ENCODE measurements at places on chromosomes 5 and 9. TPM values are rescaled to one million over a fixed set of nuclear protein-coding genes. Genes with fewer than 3 reads are reported as not detected.
A peak's percentile ranks its signal among the peaks of the same experiment; 100 is the strongest.

Gene CDX1
- not detected for total RNA-seq

DNA sequence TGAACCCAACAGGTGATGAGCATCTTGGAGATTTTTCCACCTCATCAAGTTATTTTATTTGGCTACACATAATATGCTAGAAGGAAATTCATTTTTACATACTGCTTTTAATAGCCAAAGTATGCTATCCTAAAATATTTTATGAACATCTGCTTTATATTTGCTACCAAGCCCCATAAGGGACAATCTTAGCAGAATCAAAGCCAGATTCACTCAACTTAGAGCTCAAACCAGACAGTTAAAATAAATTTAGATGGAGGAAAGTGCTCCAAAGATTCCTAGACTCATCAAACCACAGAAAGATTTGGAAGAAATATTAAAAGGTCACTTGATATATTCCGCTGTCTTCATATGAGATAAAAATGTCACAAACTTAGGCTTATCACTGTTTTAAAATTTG, 637.1 kb upstream of the CCNG1 start:
- no peak overlapping the region for H3K27ac ChIP-seq
- DNase-seq: no peak
- H3K36me3 ChIP-seq: no peaks in the 10 kb centered on the region
- H3K27me3 ChIP-seq: no peaks in the 10 kb centered on the region

GRCh38 chr5:145446412-145446811, 388.7 kb downstream of the PRELID2 start:
- H3K4me3 ChIP-seq: no peak overlapping the region
- no peaks in the 10 kb centered on the region for H3K4me1 ChIP-seq
- no peak overlapping the region for H3K27ac ChIP-seq

- no peak overlapping the region for H3K27ac ChIP-seq
- H3K4me1 ChIP-seq: peaks cover 25% of the 10 kb centered on the region
- H3K4me3 ChIP-seq: no peak overlapping the region
- H3K27me3 ChIP-seq: peaks cover 2% of the 10 kb centered on the region
Measured at GRCh38 chr5:68345171-68345570, 129.6 kb downstream of the PIK3R1 start.

Gene TSSK1B
- not detected for total RNA-seq

Gene PNPLA7
- 4.4 TPM for total RNA-seq

DNA sequence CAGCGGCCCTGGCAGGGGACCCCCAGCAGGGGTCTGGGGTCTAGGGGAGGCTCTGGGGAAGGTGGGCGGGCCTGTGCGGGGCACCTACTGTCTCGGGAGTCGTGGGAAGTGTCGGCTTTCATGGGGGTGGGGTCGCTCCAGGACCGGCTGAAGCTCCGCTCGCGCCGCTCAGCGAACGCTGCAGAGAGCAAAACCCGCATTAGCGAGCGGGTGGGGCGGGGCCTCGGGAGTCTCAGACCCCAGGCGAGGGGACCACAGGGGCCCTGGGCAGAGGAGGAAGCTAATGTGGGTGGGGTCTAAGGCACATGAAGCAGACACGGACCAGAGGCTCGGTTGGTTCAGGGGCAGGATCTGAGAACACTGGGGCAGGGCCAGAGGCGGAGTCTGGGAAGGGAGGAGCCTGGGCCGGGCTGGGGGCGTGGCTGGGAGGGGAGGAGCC, 5.5 kb downstream of the NSMF start:
- DNase-seq: peak; percentile 74
- H3K4me1 ChIP-seq: peaks cover 43% of the 10 kb centered on the region
- H3K27ac ChIP-seq: peak overlapping the region; percentile 69
- peak overlapping the region; percentile 41 for H3K4me3 ChIP-seq
- no peaks in the 10 kb centered on the region for H3K27me3 ChIP-seq

Gene NUTM2G
- total RNA-seq: not detected

- H3K27ac ChIP-seq: no peak overlapping the region
- no peak overlapping the region for H3K4me3 ChIP-seq
- H3K4me1 ChIP-seq: no peaks in the 10 kb centered on the region
- DNase-seq: no peak
- no peaks in the 10 kb centered on the region for H3K36me3 ChIP-seq
Measured at GRCh38 chr5:117195076-117195475, 620.5 kb upstream of the SEMA6A start.

DNA sequence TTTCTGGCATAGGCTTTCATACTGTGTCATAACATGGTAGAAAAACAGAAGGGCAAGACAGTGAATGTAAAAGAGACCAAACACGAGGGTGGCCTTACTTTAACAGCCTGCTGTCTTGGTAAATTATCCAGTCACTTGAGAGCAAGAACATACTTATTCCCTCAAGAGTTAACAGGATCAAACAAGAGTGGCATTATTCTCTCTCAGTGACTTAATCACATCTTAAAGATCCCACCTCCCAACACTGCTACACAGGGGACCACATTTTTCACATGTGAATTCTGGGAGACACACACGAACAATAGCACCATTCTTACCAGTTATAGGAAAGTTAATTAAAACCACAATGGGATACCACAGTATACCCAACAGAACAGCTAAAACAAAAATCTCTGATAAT, 898.0 kb upstream of the C9orf72 start:
- no peak for DNase-seq
- H3K27me3 ChIP-seq: no peaks in the 10 kb centered on the region
- no peaks in the 10 kb centered on the region for H3K36me3 ChIP-seq
- H3K4me3 ChIP-seq: no peak overlapping the region
- no peak overlapping the region for H3K27ac ChIP-seq
- H3K4me1 ChIP-seq: no peaks in the 10 kb centered on the region

GRCh38 chr5:131966551-131966950, 21.1 kb upstream of the MEIKIN start:
- no peaks in the 10 kb centered on the region for H3K4me1 ChIP-seq
- H3K4me3 ChIP-seq: no peak overlapping the region
- no peaks in the 10 kb centered on the region for H3K27me3 ChIP-seq
- no peak for DNase-seq
- H3K27ac ChIP-seq: no peak overlapping the region
- H3K36me3 ChIP-seq: peaks cover 29% of the 10 kb centered on the region

DNA sequence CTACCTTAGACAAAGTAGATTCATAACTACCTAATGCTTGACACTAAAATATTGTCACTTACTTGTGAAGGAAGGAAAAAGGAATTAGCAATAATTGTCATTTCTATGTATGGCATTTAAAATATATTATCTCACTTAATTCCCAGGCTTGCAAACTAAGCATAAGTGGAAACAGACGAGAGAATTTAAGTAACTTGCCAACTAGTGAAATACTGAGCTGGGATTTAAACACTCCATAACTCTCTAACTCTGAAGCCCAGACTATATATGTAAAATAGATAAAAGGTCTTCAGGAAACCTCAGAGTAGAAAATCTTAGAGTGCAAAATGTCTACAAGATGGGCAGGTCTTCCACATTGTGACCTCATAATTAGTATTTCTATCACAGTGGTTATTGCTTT, 257.8 kb downstream of the SAXO1 start:
- H3K27me3 ChIP-seq: peaks cover 8% of the 10 kb centered on the region
- no peak overlapping the region for H3K4me3 ChIP-seq
- H3K4me1 ChIP-seq: no peaks in the 10 kb centered on the region
- no peak for DNase-seq

DNA sequence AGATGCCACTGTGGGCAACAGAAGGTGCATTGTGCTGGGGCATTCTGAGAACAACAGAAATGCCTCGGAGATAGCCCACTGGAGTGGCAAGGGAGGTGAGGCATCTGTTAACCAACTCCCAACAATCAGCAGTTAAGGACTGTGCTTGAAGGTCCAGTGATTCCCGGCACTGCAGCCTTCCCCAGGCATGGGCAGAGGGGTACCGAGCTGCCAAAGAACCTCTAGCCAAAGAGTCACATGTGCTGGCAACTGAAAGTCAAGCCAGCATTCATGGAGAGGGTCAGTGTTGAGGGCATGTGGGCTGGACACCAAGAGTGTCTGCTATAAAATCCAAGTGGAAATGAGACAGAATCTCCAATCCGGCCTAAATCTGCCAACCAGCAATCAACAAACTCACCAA, 149.6 kb downstream of the ASTN2 start:
- H3K27me3 ChIP-seq: no peaks in the 10 kb centered on the region
- H3K36me3 ChIP-seq: no peaks in the 10 kb centered on the region
- no peaks in the 10 kb centered on the region for H3K4me1 ChIP-seq
- no peak for DNase-seq
- no peak overlapping the region for H3K4me3 ChIP-seq

- DNase-seq: no peak
- no peak overlapping the region for H3K4me3 ChIP-seq
- no peak overlapping the region for H3K27ac ChIP-seq
Measured at GRCh38 chr9:74277532-74277931, 219.6 kb upstream of the RORB start.

- H3K27ac ChIP-seq: no peak overlapping the region
- H3K27me3 ChIP-seq: no peaks in the 10 kb centered on the region
- no peaks in the 10 kb centered on the region for H3K4me1 ChIP-seq
- no peak for DNase-seq
- H3K36me3 ChIP-seq: peaks cover 13% of the 10 kb centered on the region
Measured at GRCh38 chr5:83107692-83108420, 30.5 kb downstream of the XRCC4 start.

DNA sequence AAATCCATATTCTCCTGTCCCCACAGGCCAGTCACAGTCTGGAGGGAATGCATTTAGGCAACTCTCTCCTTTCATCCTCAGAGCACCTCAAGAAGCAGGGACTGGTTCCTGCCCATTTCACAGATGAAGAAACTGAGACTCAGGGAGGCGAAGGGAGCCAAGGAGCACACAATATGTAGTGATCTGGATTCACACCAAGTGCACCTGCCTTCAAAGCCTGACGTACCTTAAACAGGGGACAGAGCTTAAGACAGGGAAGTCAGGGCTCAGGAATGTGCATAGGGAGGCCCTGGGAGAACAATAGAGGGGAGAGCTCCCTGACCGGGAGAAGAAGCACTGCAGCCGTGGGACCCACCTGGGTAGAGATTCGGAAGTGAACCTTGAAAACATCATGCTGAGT, 83.0 kb downstream of the GABBR2 start:
- H3K4me1 ChIP-seq: no peaks in the 10 kb centered on the region
- DNase-seq: no peak
- no peak overlapping the region for H3K27ac ChIP-seq
- H3K27me3 ChIP-seq: peaks cover 14% of the 10 kb centered on the region
- no peak overlapping the region for H3K4me3 ChIP-seq

GRCh38 chr9:126959336-126959735, 44.8 kb downstream of the RALGPS1 start:
- no peaks in the 10 kb centered on the region for H3K36me3 ChIP-seq
- H3K4me1 ChIP-seq: no peaks in the 10 kb centered on the region
- H3K27ac ChIP-seq: no peak overlapping the region

GRCh38 chr5:135857630-135858311, 23.3 kb downstream of the SLC25A48 start:
- no peak for DNase-seq
- H3K27me3 ChIP-seq: peaks cover 4% of the 10 kb centered on the region
- H3K36me3 ChIP-seq: no peaks in the 10 kb centered on the region
- H3K4me3 ChIP-seq: no peak overlapping the region
- no peak overlapping the region for H3K27ac ChIP-seq

Gene INSL4
- total RNA-seq: not detected

DNA sequence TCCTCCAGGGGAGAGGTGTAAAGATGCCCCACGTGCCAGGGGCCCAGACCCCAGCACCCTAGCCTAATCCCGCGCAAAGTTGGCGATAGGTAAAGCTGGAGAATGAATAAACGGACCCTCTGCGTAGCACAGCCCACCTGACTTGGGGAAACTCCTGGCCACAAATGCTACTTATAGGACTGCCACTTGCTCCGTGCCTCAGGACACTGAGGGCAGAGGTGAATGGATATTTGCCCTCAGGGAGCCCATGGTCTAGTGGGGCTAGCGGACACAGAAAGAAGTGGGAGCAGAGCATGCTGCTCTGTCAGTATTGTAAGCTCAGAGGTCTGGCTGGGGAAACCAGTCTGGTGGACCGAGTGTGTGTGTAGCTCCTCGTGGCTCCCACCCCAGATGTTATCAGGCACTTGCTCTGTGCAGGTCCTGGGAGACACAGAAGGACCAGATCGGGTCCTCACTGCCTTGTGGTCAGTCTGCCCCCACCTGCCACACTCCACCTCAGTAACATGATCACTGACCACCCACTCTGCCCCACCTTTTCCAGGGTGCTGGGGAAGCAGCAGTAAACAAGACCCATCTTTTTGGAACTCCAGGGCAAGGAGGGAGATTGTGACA, 841 bp downstream of the GRK6 start:
- peaks cover 59% of the 10 kb centered on the region for H3K4me1 ChIP-seq
- H3K36me3 ChIP-seq: peaks cover 55% of the 10 kb centered on the region
- no peaks in the 10 kb centered on the region for H3K27me3 ChIP-seq
- DNase-seq: no peak

DNA sequence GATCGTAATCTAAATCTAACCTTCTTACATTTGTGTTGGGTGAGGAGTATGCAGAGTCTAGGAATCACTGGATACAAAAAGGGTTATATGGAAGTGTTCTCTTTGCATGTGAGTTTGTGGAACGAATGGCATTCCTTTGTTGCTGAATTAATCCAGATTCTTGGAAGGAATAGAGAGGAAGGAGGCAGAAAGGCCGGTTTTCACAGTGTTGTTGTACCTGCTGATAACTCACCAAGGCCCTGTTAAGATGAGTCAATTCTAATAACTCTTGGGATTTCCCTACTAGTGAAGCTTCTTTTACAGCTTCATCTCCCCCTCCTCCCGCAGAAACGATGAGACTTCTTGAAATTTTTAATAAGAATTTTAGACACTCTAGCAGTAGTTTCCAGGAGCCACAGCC, 84.0 kb downstream of the ZSWIM6 start:
- no peaks in the 10 kb centered on the region for H3K27me3 ChIP-seq
- H3K27ac ChIP-seq: no peak overlapping the region
- no peak overlapping the region for H3K4me3 ChIP-seq

GRCh38 chr5:111551569-111552275, 39.4 kb upstream of the STARD4 start:
- no peak overlapping the region for H3K4me3 ChIP-seq
- peaks cover 17% of the 10 kb centered on the region for H3K4me1 ChIP-seq
- no peak overlapping the region for H3K27ac ChIP-seq
- no peak for DNase-seq

DNA sequence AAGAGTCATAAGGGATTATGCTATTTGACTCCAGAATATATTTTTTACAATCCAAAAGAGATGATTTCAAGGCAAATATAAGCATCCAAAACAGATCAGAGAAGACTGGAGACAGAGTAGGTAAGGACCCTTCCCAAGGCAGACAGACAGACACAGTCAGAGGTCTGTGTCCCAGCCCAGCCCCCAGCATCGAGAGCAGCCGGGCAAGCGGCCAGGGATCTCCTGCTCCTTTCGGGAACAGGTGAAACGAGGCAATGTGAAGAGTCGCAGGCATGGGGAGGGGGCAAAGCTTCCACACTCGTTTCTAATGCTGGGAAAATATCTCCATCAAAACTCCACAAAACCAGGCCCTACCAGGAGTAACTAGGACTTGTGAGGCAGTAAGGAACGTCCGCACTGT, 5.8 kb downstream of the PAEP start:
- H3K36me3 ChIP-seq: no peaks in the 10 kb centered on the region
- H3K4me3 ChIP-seq: no peak overlapping the region
- H3K27me3 ChIP-seq: peaks cover 8% of the 10 kb centered on the region

Gene FAM114A2
- 22.7 TPM for total RNA-seq
